ENCODE measurements at places on chromosomes 2 and 18.
A peak's percentile ranks its signal among the peaks of the same experiment; 100 is the strongest.

DNA sequence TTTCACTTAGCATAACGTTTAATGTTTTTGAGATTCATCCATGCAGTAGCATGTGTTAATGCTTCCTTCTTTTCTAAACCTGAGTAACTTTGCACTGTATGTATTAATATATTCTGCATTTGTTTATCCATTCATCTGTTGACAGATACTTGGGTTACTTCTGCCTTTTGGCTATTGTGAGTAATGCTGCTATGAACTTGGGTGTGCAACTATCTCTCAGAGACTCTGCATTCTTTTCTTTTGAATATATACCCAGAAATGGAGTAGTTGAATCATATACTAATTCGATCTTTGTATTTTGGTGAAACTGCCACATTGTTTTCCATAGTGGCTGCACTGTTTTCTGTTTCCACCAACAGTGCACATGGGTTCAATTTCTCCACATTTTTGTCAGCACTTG lies 128.3 kb downstream of the SH3BP4 start:
- no peak for DNase-seq

DNA sequence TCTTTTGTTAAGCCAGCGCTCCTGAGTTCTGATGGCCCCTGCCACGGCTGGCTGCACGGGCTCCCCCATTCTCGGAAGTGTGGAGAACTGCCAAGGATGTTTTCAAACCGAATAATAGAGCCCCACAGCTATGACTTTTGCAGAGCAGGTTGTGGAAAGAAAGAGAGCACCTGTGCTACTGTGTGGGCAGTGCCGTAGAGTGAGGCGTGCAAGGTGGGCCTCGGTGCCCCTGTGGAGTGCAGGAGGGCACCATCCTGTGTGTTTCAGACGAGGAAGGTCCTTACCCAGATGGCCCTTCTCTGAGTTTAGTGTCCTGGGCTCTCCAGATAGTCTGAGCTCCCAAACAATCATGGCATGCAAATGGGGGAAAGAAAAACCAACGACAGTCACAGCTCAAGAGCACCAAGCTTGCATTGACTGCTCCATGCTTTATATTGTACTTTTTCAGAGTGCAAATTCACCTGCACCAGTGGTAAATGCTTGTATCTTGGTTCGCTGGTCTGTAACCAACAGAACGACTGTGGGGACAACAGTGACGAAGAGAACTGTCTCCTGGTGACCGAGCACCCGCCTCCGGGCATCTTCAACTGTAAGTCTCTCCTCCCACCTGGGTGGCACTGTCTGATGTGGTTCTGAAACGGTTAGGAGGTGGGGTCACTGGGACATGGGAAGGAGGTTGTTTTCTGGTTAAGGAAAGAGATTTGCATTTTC lies 219.4 kb downstream of the LDLRAD4 start:
- DNase-seq, result peak; percentile 61

- DNase-seq, result no peak
Observed at GRCh38 chr2:9681427-9681817, 50.6 kb upstream of the YWHAQ start.

- no peak for DNase-seq
Observed at GRCh38 chr18:59276047-59276446, 2.8 kb upstream of the RAX start.

DNA sequence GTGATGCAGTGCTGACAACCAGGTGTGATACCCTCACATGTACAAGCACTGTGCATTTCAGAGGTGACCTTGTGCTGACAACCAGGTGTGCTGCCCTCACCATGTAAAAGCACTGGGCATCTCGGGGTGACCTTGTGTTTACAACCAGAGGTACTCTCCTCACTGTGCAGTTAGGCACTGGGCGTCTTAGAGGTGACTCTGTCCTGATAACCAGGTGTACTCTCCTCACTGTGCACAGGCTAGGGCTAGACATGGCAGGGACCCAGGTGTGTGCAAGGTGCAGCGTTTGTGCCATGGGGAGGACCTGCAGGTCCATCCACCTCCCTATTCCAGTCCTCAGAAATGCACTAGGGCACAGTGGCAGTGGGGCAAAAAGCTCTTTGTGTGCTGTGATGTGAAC lies 8.5 kb upstream of the ALKAL2 start:
- no peak for DNase-seq

DNA sequence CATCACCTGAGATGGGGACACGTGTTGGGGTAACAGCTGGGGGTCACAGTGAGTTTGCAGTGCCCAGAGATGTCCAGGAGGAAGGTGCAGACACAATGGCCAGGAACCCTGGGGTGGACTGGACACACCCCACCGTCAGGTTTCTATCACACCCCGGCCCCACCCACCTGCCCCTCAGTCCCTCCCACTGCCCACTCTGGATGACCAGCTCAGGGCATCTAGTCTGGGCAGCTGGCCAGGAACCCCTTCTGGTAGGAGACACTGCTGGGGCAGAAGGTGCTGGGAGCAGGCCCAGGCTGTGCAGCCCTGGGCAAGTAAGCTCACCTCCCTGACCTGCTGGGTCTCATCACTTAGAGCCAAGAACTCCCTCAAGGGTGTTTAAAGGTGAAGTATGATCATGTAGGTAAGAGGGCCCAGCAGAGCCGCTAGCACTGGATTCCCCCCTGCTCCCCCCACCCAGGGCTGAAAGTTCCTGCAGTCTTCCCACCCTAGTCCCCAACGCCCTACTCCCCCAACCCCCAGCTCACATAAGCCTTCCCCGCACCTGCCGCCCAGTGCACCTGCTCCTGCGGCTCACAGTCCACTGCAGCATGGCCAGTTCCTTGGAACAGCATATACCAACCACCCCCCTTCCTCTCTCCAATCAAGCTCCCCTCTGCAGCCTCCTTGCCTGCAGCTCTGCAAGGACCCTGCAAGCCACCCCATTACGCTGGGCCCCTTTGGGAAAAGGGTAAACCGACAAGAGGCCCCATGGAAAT lies 17.3 kb downstream of the BIN1 start:
- no peak for DNase-seq

- no peak for DNase-seq
Observed at GRCh38 chr18:46220116-46220515, 115.9 kb downstream of the HAUS1 start.

GRCh38 chr2:166491461-166491860 lies 2.6 kb downstream of the SCN7A start:
- DNase-seq, result no peak

All from activated T-cell treated with anti-CD3 and anti-CD28 coated beads, Interleukin-2, amount 50 U/mL, for 48 hours (primary cell).